NCI-H1417 treated with DMSO at 0.1 percent for 48 hours (cell line): ENCODE measurements at places on chromosomes 2 and 18.

DNA sequence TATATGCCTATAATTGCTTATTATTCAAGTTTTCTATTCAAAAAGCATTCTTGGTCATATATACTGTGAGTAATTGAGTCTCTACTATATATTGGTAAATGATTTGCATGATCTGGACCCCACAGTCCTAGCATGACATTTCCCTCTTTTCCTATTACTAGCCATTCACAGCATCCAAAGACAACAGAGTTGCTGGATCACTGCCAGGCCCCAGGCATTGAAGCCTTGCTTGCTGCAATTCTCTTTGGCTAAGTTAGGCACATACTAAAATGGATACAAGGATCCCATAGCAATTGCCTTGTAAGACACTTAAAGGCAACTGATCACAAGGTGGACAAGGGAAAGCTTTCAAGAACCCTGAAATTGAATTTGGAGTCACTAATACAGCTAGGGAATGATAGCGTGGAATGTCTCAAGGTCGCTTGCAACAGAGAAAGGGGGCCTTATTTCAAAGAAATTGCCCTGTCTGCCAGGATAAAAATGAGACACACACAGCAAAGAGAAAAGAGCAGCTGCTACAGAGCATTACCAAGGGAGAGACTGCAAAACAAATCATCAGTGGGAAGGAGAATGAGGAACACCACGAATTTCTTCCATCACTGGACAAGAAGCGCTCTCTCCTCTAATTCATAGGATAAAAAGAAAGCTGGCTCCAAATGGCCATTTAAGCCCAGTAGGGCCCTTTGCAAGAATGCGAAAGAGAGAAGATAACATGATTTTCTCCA is 77.1 kb upstream of the EPHA4 start:
- DNase-seq, result no peak

DNA sequence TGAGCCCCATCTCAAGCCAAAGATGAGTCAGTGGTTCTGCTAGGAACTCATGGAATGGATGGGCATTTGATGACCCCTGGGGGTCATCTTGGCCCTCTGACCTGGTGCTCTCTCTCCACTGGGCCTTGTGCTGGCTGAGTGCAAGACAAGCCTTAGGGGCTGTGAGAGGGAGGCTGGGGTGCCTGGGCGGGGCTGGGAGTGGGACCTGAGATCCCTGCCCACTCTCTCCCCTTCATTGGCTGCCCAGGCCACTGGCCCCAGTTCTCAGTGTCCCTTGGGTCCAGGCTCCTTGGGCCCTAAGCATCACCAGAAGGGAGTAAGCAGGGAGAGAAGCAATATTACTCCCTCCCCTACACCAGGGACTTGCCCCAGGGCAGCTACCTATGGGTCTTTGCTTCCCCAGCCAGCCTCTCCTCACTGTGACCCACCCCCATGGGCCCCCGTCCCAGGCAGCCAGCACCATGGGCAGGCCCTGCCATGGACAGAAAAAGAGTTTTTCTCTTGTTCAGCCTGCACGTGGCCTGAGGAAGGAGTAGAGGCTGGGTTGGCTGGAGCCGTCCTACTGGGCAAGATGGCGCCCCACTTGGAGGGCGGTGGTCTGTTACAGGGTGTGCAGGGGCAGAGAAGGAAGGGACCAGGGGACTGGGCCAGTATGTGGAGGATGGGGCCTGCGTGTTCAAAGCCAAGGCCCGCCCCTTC is 33.6 kb downstream of the ATOH8 start:
- no peak for DNase-seq

GRCh38 chr2:40244675-40245074 is 207.2 kb downstream of the SLC8A1 start:
- DNase-seq, result no peak

DNA sequence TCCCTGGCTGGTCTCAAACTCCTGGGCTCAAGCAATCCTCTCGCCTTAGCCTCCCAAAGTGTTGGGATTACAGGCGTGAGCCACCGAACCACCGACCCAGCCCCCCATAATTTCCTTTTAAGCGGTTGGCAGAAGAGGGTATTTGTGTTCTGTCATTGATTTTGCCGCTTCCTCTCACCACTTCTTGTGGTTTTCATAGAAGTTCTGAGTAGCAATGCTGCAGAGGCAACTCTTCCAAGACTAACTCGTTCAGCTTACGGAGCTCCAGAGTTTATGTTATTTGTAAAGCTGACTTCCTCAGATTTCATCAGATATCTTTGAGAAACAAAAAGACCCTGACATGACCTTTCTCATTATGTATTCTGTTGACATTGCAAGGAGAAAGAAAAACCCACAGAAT is 261.4 kb upstream of the KCNJ3 start:
- no peak for DNase-seq

DNA sequence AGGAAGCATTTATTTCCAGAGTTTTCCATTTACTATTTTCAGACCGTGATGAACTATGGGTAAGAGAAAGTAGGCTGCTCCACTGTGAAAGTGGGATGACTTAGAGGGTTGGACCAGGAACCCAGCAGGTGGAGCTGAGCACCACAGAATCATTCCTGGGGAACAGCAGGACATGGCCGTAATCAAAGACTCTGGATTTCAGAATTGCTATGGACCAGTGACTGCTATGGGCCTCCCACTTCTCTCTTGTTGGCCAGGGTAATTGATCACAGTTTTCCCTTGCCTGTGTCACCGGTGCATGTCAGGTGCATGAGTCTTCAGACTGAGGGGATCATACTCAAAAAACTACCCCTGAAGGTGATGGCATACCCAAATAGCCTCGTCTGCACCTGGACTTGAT is 90.6 kb upstream of the GPC1 start:
- no peak for DNase-seq
